A549 treated with CpdA at 1 μM for 4 hours (cell line): ENCODE measurements at places on chromosomes 12 and 14. TPM values are rescaled to one million over a fixed set of nuclear protein-coding genes. Genes with fewer than 3 reads are reported as not detected.

Gene GPR132
- 0.34 to 0.81 TPM (median 0.51 TPM) in 5 replicates for total RNA-seq

Gene CCND2
- not detected in 5 replicates for total RNA-seq

Gene OR4E2
- not detected in 5 replicates for total RNA-seq

Gene PROX2
- total RNA-seq, result not detected in 5 replicates

Gene GNB3
- total RNA-seq, result 1.7 to 2.4 TPM (median 1.9 TPM) in 5 replicates

Gene LRP1-AS
- not detected in 5 replicates for total RNA-seq

Gene DICER1
- 15.4 to 22.3 TPM (median 18.9 TPM) in 5 replicates for total RNA-seq

Gene ERBB3
- 1.4 to 2.8 TPM (median 1.6 TPM) in 5 replicates for total RNA-seq

Gene SERPINA12
- total RNA-seq, result not detected in 5 replicates
